ENCODE measurements at places on chromosomes 12 and 14.

DNA sequence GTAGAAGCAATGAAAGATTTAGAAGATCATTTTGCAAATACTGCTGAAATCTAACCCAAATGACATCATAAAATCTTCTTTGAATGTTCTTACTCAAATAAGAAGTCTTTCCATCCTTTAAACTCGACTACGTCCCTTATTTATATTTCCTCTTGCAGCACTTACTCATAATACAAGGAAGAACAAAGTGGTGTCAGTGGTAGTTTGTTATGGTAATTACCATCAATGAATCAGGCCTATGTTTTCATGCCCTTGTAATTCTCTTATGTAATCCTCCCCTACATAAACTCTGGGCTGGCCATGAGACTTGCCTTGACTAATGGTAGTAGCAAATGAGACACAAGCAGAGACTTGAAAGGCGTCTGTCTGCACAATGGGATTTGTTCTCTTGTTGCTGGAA, 17.0 kb downstream of the EEA1 start:
- DNase-seq, result no peak

DNA sequence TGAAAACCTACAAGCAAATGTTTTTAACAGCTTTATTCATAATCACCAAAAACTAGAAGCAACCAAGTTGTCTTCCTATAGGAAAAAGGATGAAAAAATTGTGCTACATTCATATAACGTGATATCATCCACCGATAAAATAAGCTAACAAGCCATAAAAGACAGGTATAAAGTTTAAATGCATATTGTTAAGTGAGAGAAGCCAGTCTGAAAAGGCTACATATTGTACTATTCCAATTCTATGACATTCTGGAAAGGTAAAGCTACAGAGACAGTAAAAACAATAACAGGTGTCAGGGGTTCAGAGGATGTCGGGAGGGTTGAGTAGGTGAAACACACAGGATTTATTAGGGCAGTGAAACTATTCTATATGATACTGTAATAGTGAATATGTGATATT, 22.7 kb downstream of the CDKL1 start:
- no peak for DNase-seq

DNA sequence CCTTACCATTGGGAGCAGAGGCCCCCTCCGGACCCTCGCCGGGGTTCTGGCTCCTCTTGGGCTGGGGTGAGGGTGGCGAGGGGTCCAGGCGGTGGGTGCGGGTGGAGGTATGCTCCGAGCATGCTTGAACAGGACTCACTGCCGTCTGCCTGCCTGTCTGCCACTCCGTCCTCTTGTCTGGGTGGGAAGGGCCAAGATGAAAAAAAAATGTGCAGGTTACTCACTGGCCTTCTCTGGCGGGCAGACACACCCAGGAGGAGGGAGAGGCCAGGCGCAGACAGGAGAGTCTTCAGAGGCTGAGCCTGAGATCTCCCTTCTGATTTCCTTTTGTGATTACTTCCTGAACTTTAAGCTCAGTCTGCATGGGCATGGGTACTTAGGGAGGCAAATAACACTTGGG, 76.1 kb downstream of the STON2 start:
- no peak for DNase-seq

DNA sequence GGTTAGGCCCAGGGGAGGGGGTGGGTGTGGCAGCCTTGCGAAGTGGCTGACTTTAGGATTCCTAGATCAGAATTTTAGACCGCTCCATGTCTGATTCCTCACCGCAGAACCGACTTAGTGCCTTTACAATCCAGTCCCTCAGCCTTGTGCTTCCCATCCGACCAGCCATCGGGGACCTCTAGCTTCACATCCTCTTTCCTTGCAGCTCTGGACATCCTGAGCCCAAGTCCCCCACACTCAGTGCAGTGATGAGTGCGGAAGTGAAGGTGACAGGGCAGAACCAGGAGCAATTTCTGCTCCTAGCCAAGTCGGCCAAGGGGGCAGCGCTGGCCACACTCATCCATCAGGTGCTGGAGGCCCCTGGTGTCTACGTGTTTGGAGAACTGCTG, 557 bp downstream of the COPS7A start:
- no peak for DNase-seq

GRCh38 chr12:92199819-92200576, 54.4 kb upstream of the BTG1 start:
- no peak for DNase-seq

- no peak for DNase-seq
These were observed 62.6 kb upstream of the NTF3 start for GRCh38 chr12:5369298-5369697.

- DNase-seq, result no peak
These were observed 73.3 kb downstream of the RPS6KA5 start for GRCh38 chr14:90987140-90987539.

DNA sequence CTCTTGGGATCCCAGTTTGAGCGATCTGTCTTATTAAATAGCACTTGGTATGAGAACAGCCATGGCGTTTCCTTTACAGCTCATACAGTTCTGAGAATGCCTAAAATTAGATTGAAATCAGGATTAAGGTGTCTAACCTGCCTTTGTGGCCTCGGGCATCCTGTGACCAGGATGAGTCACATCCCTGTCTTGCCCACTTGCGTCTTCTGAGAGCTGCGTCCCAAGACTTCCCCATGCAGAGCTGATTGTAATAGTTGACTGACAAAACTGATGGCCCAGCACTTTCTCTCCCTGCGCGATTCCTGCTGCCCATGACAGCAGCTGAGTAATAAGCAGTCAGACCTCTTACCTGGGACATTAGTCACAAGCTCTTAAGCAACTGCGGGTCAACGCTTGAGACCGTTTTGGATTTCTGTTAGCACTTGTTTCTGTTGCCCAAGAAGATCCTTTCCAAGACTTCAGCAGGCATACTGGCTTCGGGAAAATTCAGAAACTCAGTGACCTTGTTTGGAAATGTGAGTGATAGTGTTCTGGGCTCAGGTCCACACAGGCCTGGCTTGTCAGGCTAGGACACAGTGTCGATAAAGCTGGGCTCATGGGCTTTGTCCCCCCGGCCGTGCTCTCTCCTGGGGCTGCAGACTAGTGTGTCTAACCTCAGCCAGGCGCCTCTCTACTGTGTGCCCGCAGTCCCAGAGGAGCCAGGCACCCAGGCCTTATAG, 169.9 kb upstream of the HIF1A start:
- DNase-seq, result peak; percentile 75

GRCh38 chr12:96187956-96188355, 6.2 kb upstream of the ELK3 start:
- no peak for DNase-seq

- no peak for DNase-seq
These were observed 17.5 kb upstream of the BICD1 start for GRCh38 chr12:32089156-32089555.

GRCh38 chr14:35352274-35353233, 52.0 kb downstream of the NFKBIA start:
- DNase-seq, result no peak

DNA sequence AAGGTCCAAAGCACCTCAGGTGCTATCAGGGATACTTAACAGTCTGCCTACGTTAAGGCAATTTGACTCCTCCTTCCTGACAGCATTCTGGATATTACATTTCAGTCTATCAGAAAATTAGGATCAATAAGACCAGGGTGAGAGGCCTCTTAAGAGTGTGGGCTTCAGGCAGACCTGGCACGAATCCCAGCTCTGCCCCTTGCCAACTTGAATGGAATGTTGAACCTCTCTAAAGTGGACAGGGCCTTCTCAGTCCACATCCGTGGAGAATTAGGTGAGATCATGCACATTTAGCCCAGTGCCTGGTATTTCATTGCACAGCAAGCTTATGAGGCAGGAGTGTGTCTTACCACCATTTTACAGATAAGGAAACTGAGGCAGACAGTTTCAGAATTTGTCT, 25.9 kb downstream of the DCAF4 start:
- DNase-seq, result no peak

GRCh38 chr12:126727218-126728075, 1539.5 kb upstream of the TMEM132C start:
- DNase-seq, result no peak

DNA sequence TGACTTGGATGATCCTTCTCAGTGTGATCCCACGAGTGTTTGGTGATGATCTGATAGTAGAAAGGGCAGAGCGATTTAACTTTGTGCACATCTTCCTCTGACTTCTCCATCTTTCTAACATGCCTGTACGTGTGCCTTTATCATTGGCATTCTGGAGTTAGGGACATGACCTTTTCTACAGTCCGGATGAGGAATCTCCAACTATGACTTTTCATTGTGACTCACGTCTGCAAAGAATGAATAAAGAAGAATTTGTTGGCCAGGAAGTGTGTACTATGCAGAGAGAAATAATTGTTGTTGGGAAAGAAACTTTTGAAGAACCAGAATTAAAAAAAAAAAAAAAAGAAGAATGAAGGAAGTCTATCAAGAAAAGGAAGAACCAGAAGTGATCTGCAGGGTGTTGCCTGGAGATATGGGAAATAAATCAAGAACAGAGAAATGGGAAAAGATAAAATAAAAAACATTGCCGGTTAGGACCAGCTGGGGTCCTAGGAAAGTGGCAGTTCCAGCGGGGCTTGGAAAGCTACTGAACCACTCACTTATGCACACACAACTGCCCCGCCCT, 25.3 kb downstream of the PPFIBP1 start:
- DNase-seq, result no peak

GRCh38 chr14:33026850-33027430, 88.3 kb downstream of the NPAS3 start:
- no peak for DNase-seq

- DNase-seq, result no peak
These were observed 294.1 kb downstream of the DPF3 start for GRCh38 chr14:72599579-72600470.

DNA sequence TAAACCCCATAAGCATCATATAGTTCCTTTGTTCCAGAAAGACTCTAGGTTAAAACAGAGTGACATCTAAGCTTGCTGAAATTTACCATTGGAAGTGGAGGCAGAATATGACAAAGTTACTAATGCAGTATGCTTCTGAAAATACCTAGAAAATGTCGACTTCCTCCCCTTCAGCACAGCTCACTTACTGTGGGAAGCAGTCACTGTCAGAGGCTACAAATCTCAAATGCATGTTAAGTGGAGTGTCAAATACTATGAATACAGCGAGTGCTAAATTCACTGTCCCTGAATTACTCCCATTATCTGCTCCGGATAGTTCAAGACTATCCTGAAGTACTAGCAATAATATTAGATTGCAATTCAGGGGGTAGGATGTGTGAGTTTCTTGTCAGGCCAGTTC, 1454.6 kb downstream of the AACS start:
- DNase-seq, result no peak

DNA sequence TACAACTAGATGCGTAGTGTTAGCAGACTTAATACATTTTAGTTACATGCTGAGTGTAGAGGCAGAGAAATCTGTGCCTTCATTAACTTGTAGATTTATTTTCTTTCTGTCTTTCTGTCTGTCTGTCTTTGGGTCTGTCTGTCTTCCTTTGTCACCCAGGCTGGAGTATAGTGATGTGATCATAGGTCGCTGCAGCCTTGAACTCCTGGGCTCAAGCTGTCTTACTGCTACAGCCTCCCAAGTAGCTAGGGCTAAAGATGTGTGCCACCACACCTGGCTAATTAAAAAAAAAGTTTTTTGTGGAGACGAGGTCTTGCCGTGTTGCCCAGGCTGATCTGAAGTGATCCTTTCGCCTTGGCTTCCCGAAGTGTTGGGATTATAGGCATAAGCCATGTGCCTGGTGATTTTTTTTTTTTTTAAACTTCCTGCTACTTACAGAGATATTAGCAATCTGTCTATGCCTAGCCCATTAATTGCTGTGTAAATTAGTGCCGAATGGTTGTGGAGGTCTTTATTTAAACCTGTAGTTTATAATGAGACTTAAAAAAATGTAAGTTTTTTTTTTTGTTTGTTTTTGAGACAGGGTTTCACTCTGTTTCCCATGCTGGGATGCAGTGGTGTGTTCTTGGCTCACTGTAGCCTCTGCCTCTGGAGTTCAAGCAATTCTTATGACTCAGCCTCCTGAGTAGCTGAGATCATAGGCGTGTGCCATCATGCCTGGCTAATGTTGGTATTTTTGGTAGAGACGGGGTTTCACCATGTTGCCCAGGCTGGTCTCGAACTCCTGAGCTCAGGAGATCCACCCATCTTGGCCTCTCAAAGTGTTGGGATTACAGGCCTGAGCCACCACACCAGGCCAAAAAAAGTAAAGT, 22.8 kb downstream of the ERC1 start:
- no peak for DNase-seq

DNA sequence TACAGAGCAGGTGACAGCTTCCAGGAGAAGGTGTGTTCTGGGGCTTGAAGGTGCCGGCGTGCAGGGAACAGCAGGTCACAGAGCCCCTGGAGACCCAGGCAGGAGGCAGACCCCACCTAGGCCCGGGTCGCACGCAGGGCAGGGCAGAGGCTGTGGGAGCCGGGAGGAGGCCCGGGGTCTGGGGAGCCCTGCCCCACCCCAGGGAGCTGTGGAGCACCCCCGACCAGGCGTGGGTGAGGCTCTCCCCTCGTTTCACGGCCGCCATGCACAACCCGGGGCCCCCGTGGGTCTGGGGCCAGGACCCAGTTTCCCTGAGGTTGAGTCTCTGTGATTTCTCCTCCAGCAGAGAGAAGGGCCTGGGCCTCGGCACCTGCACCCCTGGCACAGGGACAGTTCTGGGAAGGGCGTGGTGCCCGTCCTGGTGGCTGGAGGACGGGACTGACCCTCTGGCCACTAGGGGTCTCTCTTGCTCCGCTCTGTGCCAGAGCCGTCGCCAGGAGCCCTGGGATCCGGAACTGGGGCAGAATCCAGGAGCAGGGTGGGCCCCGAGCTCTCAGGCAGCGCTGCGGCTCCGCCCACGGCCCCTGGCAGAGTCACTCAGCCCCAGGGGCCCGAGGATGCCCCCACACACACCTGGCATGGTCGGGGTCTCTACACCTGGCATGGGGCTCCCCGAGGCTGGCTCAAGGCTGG, 75.2 kb upstream of the FBRSL1 start:
- DNase-seq, result peak; percentile 85

DNA sequence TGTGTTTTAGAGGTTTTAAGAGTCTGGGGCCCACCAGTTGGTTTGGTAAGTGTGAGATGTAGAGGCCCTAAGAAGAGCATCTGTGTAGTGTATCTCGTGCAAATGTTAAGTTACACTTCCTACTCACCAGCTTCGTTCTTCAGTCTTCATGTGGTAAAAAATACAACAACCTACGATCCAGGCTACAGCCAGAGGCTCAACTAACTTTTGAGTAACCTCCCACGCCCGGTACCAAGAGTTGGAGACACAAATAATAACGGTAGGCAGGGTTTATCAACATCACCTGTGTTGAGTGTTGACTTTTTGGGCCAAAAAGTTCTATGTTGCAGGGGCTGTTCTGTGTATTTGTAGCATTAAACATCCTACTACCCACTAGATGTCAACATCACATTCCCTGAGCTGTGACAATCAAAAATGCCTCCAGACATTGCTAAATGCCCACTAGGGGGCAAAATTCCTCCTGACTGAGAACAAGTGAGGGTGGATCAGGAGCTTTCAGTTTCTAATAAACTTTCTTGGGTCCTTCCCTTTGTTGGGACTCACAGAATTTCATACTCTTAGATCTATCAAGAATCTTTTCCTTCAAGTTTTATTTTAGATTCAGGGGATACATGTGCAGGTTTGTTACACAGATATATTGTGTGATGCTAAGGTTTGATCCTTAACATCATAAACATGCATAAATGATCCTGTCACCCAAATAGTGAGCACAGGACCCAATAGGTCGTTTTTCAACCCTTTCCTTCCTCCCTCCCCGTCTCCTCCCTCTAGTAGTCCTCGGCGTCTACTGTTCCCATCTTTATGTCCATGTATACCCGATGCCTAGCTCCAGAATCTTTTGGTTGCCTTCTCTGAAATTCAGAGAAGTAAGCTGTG, 94.7 kb downstream of the SLC2A13 start:
- DNase-seq, result peak; percentile 71

- DNase-seq, result no peak
These were observed 86.1 kb downstream of the MYF5 start for GRCh38 chr12:80802652-80803400.
